Left renal pelvis (tissue), 4 donors: ENCODE measurements at places on chromosomes 2 and 18.

DNA sequence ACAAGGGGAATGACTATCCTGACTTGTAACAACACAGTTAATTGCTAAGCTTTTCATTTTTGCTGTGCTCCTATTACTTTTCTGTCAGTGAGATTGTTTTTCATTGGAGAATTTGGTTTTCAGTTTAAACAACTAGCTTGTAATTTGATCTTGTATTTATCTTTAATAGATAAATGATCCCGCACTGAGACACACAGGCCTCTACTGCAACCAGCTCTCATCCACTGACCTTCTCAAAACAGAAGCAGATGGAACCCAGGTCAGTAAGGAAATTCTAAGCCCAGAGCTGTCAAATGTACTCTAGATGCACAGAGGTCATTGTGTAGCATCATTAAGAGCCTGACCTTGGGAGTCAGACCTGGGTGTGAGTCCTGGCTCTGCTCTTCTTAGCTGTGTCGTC lies 30.7 kb downstream of the PTRHD1 start:
- no peak for DNase-seq

GRCh38 chr2:226190479-226191252 lies 609.0 kb downstream of the IRS1 start:
- DNase-seq, result no peak

DNA sequence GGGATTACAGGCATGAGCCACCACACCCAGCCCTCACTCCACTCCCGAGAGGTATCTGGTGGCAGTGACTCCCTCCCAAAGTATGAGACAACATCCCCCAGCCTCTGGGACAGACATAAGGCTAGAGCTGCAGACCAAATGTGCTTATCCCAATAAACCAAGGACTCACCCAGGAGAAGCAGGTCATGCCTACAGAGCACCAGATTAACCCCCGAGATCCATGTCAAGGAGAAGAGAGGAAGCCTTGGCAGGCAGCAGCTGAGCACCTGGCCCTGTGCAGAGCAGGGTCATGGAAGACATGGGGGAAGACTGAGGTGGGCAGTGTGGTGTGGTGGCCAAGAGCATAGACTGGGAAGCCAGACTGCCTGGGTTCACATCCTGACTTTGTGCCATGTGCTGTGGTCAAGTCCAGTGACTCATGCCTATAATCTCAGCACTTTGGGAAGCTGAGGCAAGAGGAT lies 7.2 kb downstream of the RAB11FIP5 start:
- no peak for DNase-seq

DNA sequence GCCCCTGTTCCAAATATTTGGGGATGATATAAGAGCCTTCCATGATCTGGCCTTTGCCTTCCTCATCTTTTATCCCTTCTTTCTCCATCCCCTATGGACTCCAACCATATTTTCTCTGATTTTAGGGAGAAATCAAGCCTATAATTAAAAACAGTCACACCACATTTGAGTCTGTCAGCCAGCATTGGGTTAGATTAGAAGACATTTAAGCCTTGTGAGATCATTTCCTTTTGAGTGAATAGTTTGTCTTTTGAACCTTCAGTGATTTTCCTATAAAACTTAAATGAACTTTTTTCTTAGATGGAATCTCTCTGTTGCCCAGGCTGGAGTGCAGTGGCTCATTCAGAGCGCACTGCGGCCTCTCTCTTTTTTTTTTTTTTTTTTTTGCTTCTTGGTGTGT lies 7.6 kb upstream of the C18orf32 start:
- no peak for DNase-seq

GRCh38 chr2:196104066-196104465 lies 35.4 kb upstream of the DNAH7 start:
- no peak for DNase-seq

- no peak for DNase-seq
Measured at GRCh38 chr2:193549661-193550060, 1354.9 kb upstream of the TMEFF2 start.

GRCh38 chr2:777051-777450 lies 99.8 kb upstream of the TMEM18 start:
- no peak for DNase-seq

DNA sequence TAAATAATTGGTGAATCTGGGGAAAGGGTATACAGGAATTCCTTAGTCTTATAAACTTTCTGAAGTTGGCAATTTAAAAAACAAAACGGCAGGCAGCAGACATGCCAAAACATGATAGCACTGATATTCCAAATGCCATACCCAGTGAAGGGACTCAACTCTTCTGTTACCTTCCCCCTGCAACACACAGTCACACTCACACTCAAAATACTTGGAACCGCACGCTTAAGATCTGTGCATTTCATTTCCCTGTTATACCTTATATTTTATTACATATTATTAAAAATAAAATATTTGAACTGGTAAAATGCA lies 123.4 kb downstream of the ZFP36L2 start:
- DNase-seq, result no peak

GRCh38 chr2:151297882-151298281 lies 8.4 kb upstream of the NMI start:
- no peak for DNase-seq

- DNase-seq, result no peak
Measured at GRCh38 chr2:113089916-113090315, 22.1 kb downstream of the IL1F10 start.

- DNase-seq, result no peak
Measured at GRCh38 chr2:69166812-69167468, 154.0 kb downstream of the ANTXR1 start.

GRCh38 chr2:96739076-96739632 lies 710 bp downstream of the LMAN2L start:
- no peak for DNase-seq

DNA sequence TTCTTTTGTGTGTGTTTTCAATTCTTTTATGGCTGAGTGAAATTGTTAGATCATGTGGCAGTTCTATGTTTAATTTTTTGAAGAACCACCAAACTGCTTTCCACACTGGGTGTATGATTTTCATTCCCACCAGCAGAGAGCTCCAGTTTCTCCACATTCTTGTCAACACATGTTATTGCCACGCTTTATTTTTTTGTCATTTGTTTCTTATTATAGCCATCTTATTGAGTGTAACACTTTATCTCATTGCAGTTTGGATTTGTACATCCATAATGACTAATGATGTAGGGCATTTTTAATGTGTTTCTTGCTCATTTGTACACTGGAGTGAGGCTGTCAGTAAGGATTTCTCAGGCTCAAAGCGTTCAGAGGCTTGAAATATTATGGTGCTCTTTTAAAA lies 184.2 kb downstream of the PIEZO2 start:
- no peak for DNase-seq

DNA sequence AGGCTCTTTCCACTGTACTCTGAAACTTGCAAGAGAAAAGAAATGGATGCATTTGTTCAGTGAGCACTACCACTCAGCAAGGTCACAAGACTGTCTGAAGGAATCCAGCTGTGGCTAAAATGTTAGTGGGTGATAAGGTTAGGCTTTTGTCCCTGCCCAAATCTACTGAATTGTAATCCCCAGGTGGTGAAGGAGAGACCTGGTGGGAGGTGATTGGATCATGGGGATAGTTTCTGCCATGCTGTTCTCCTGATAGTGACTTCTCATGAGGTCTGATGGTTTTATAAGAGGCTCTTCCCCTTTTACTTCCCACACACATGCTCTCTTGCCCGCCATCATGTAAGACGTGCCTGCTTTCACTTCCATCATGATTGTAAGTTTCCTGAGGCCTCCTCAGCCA lies 68.2 kb downstream of the ZNF385B start:
- no peak for DNase-seq

- no peak for DNase-seq
Measured at GRCh38 chr2:170191166-170191866, 13.4 kb downstream of the MYO3B start.

DNA sequence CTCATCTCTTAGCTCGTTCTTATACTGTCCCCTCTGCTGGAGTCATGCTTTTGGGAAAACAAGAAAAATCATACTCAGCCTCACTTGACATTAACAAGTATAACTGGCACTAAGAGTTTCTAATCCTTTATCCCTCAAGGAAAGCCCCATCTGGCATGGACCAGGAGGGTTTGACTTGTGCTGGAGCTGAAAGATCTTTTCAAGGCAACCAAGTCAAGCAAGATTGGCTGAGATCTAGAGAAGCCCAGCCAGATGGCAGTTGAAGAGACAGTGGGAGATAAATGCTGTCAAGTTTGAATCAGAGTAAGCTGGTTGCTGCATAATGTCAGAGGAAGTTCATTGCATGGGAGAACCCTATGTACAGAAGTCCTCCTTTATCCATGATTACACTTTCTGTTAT lies 336.5 kb upstream of the LRP1B start:
- no peak for DNase-seq

DNA sequence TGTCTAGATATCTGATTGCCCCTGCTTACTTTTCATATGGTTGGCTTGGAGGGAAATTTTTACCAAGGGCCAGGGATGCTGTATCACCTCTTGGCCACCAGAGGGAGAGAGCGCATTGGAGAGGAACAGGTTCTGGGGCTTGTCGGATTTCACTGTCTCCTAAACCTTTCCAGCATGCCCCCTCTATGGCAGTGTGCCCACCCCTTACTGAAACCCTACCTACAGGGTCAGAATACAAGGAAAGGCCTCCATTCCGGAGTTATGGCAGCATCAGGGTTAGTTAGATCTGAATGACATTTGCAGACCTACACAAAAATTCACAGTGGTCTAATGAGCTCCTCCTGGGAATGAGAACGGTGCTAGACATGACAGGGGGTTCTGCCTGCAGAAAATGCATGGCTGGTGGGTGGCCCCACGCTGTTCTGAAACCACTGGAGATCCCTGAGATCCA lies 5.8 kb downstream of the SLC14A2 start:
- peak; percentile 24 for DNase-seq

DNA sequence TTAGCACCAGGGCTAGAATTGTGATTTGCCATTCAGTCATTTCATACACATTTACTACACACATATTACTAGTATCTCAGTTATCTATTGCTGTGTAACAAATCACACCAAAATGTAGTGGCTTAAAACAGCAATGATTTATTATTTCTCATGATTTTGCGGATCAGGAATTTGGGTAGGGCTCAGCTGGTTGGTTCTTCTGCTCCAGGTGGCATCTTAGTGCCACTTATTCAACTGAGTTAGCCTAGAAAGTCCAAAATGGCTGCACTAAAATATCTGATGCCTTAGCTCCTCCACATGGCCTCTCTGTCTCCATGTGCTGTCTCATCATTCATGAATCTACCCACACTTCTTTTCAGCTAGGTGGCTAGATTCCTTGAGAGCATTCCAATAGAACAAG lies 107.1 kb downstream of the ZFP36L2 start:
- no peak for DNase-seq

DNA sequence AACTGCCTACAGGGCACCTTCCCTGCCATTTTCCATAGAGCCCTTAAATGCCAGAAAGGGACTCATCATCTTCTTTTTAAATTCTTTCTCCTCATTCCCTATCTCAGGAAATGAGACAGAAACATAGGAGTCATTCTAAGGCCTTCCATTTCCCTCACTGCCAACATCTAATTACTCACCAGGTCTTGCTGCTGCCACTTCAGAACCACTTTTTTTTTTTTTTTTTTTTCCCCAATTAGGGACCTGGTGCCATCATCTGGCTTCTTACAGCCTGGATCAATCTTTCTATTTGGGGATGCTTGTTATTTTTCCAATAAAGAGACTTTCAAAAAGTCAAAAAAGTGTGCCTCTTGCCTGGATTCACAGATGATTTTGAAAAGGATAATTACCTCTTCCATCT lies 373.4 kb downstream of the LPIN1 start:
- DNase-seq, result no peak

- no peak for DNase-seq
Measured at GRCh38 chr2:102803041-102803896, 41.4 kb downstream of the TMEM182 start.

GRCh38 chr2:101698014-101698843 lies 722 bp downstream of the MAP4K4 start:
- DNase-seq, result peak; percentile 24

DNA sequence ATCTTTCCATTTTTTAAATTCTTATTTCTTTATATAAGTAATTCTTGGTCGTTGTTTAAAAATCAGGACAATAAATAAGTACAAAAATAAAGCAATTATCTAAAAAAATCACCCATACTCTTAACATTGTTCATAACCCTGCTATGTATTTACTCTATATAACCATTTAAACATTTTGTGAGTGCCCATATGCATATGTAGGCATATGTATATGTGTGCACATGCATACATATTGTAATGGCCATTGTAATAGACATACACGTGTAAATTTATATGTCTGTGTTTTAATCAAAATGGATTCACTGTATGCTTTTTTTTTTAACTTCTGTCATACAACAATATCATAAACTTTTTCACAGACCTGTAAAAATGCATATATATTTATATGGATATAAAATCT lies 25.6 kb downstream of the DNAJC10 start:
- no peak for DNase-seq

GRCh38 chr2:28449488-28450395 lies 46.1 kb upstream of the PLB1 start:
- no peak for DNase-seq

GRCh38 chr2:26610504-26611335 lies 30.4 kb downstream of the CIB4 start:
- no peak for DNase-seq

DNA sequence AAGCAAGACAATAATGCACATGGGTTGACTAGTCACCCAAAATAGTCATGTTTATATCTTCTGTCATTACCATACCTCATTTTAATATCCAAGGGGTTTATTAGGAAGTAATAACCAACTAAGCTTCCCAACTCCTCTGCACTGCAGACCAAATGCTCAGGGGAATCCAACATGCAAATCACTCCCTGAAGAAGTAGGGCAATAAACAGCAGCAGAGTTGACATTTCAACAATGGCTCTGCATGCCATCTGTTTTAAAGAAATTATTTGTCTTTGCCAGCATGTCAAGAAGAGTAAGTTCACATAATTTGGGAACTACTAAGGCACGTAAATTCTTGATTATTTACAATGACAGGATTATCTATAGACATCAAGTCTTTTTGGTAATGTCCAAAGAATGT lies 84.4 kb upstream of the LYPD1 start:
- DNase-seq, result no peak

- no peak for DNase-seq
Measured at GRCh38 chr18:75393721-75394120, 33.8 kb downstream of the SMIM21 start.

DNA sequence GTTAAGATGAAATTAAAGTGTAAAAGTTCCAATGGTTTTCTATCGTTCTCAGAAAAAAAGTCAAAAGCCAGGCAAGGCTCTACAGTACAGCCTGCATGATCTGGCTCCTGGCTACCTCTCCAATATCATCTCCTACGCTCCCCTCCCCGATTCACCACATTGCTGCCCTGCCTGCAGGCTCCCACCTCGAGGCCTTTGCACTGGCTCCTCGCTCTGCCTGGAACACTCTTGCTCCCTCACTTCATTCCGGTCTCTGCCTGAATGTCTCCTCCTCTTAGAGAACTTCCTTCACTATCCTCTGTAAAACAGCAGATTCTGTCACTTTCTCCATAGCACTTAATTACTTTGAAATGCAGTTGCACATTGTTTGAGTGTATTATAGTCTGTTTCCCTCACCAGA lies 72.5 kb downstream of the KLF7 start:
- no peak for DNase-seq

GRCh38 chr18:42275138-42275535 lies 320.1 kb downstream of the PIK3C3 start:
- DNase-seq, result no peak

GRCh38 chr2:220394433-220394832 lies 767.0 kb downstream of the SLC4A3 start:
- no peak for DNase-seq

- no peak for DNase-seq
Measured at GRCh38 chr18:78975699-78976335, 3.8 kb upstream of the SALL3 start.

GRCh38 chr2:26754972-26755670 lies 9.0 kb upstream of the SLC35F6 start:
- DNase-seq, result no peak

GRCh38 chr2:630451-631320 lies 46.5 kb downstream of the TMEM18 start:
- no peak for DNase-seq

- DNase-seq, result no peak
Measured at GRCh38 chr2:145750612-145751011, 1230.7 kb upstream of the ZEB2 start.
